ENCODE measurements at places on chromosomes 1 and 21.
A peak's percentile ranks its signal among the peaks of the same experiment; 100 is the strongest.

DNA sequence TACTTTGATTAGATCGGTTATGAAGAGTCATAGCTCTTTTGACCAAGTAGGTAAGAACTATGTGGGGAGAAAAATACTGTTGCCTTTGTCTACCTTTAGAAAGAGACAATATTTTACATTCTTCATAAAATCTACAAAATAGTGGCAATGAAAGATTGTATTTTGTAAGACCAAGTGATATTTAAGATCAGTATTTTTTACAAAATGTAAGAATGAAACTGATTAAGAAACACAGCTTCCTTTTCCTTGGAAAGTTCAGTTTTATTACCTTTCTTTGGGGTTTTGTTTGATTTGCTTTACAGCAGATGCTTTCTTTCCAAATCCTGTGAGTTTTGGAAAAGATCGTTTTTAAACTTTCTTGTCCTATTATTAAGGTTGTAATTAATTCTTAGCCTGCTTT is 69.8 kb downstream of the SLC35A3 start:
- no peak for DNase-seq

DNA sequence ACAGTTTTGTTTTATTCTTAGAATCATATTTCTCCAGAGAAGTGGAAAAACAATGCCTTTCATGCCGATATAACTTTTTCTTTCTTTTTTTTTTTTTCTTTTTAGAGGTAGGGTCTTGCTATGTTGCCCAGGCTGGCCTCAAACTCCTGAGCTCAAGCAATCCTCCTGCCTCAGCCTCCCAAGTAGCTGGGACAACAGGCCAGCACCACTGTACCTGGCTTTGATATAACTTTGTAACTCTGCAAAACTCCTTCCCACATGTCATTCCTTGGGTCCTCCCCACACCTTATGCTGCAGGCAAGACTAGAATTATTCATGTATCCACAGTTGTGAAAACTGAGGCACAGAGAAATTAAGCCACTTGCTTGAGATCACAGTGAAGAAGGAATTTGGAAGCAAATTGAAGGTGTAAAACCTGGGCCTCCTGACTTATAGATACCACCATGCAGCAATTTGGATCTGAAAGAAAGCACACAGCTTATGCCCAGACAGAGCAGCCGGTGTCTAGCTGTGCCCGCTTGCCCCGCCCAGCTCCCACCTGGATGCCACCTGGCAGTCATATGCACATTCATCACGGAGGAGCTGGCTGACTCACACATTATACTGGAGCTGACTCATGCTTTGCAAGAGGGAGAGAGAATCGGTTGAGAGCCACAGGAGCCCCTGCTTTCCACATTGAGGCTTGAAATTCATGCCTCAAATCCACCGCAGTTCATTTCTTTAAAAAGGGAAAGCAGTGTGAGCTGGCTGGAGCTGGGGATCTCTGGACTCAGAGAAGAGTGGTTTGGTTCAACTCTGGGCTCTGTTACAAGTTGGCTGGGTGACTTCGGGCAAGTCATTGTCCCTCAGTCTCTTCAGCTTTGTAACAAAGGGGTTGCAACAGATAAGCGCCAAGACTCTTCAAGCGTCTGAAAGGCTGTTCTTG is 8.3 kb upstream of the SLC2A1 start:
- DNase-seq: no peak

GRCh38 chr1:8421721-8422120 is 103.8 kb downstream of the SLC45A1 start:
- DNase-seq: no peak

- DNase-seq: no peak
These were observed 73.5 kb downstream of the RRAGC start for GRCh38 chr1:38786040-38786436.

GRCh38 chr1:170662561-170663403 is 1.1 kb upstream of the PRRX1 start:
- DNase-seq: no peak

DNA sequence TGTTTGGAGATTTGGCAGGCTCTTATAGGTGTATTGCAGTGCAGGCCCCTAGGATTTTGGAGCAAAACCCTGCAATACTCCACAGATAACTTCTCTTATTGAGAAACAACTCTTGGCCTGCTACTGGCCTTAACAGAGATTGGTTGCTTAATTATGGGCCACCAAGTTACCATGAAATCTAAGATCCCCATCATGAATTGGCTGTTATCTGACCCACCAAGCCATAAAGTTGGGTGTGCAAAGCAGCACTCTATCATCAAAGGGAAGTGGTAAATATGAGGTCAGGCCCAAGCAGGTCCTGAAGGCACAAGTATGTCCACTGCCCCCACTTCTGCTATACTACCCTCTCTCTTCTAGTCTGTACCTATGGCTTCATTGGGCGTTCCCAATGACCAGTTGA is 130.0 kb upstream of the TNFSF4 start:
- DNase-seq: no peak

- peak; percentile 50 for DNase-seq
These were observed 66.3 kb downstream of the CD58 start for GRCh38 chr1:116504308-116505156.

DNA sequence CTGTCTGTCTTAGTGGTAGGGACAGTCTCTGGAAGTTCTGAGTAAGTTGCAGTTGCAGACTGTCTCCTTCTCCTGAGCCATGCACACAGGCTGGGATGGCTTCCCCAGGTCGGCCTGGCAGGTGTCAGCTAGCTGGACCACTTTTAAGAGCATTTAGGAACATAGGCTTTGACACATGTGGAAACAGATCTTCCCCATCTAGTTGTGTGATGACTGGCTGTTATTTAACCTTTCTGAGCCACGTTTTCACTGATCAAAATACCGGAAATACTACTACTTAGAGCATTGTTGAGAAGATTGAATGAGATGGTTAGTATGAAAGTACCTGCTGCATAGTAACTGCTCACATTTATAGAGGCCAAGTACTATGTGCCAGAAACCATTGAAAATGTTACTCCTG is 6.2 kb upstream of the MAPKAPK2 start:
- no peak for DNase-seq

DNA sequence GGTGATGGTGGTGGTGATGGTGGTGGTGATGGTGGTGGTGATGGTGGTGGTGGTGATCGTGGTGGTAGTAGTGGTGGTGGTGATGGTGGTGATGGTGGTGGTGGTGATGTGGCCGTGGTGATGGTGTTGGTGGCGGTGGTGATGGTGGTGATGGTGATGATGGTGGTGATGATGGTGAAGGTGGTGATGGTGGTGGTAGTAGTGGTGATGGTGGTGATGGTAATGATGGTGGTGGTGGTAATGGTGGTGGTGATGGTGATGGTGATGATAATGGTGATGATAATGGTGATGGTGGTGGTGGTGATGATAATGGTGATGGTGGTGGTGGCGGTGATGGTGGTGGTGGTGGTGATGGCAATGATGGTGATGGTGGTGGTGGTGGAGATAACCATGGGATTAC is 6.8 kb upstream of the COL6A2 start:
- no peak for DNase-seq

- DNase-seq: no peak
These were observed 56.9 kb downstream of the SLC45A1 start for GRCh38 chr1:8374812-8375211.

GRCh38 chr1:118881751-118882150 is 106.4 kb downstream of the TBX15 start:
- no peak for DNase-seq

DNA sequence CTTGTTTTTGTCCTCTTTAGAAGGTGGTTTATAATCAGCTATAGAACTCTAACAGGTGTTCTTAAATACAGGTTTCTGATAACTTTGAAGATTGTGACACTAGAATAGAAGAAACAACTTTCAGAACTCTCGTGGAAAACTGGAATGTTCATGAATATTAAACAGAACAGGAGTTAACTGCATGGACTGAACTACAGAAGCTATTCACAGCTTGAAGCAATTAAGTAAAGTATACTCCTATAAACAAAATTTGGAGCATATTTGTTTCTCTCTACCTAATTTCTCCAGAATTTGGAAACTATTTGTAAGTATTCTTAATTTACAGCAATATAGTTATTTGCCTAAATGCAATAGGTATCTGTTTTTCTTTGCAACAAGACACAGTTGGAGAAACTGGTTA is 824.8 kb downstream of the ADGRL2 start:
- DNase-seq: no peak

GRCh38 chr1:152165286-152166077 is 6.5 kb upstream of the RPTN start:
- no peak for DNase-seq

GRCh38 chr1:59609245-59609644 is 205.5 kb upstream of the HOOK1 start:
- DNase-seq: no peak

DNA sequence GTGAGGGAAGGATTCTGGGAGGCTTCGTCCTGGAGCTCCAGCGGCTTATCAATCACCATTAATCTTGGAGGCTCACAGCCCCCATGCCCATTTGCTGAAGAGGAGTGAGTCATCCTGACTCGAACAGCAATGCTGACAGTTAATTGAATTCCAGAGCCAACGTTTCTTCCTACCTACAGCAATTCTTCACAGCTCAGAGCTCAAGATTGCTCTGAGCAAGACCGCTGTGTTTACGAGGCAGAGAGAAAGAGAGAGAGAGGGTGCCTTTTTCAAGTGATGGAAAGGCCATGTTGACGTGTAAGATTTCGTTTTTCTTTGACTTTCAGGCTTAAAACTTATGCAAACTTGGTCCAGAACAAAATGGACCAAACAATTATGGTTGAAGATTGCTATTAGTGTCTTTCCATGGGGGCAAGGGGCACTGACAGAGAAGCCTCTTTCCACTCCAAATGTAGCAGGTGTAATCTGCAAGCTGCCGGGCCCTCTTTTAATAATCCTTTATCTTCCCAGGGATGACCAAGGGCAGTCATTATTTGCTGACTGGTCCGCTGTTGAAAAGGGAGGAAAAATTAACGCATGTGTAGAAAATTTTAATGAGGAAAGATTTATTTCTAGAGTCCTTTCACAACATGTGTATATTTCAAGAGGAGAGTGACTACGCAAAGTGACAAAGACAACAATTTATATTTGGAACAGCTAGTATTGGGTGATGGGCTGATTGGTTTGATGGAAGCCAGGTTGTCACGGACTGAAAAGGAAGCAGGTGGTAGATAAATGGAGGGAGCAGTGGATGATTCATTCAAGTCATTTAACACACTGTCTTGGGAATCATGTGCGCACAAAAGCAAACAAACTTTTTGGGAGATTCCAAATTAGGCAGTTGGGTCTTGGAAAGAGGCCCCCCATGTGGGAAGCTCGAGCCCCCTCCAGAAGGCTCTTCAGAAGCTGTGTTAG is 136.1 kb upstream of the IRF2BP2 start:
- DNase-seq: no peak

DNA sequence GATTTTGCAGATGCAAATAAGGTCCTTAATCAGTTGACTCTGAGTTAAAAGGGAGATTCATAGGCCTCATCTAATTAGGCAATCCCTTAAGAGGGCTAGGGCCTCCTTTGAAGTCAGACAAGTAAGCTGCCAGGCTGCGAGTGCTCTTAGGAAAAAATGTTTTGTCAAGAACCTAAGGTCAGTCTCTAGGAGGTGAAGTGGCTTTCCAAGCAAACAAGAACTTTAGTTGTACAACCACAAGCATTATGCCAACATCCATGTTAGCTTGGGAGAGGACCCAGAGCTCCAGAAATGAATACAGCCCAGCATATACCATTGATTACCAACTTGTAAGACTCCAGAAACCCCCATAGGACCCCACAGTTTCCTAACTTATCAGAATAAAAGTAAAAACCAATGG is 1366.2 kb downstream of the PLA2G4A start:
- DNase-seq: no peak

DNA sequence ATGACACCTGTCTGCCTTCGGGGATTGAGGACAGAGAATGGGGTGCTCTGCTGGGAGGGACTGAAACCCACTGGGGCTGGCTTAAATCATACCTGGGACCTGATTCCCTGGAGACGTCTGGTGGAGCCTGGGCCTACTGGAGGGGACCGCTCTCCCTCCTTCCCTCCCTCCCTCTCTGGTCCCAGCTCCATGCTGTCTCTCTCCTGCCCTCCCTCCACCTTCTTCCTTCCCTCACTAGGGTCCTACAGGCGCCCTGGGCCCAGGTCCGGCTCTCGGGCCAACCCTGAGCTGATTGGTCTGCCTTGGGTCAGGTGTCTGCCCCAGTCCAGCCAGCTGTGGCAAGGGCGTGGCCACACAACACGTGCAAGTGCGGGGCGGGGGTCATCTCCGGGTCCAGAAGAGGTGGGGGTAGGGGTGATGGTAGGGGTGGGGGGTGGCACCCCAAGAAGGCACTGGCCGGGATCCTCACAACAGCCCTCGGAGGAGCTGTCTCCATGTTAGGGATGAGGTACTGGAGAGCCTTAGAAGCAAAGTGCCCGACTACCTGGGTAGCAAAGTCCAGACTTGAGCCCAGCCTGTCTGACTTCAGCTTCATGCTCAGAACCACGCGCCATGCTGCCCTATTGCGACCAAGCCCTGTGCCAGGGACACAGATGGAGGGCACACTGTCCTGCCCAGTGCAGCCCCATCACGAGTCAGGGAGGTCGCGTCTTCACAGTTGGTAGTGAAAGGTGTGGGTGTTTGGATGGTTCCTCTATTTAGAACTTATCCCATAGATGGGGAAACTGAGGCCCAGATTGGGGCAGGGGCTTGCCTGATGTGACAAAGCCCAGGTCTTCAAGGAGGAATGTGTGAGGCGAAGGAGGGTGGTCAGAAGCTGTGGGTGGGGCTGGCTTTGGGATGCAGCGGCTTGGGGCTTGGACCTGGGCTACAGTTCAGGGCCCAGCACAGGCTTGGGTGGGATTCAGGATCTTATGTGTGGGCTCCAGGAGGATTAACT is 574.1 kb downstream of the PTPRU start:
- no peak for DNase-seq

- no peak for DNase-seq
These were observed 18.2 kb upstream of the IFI6 start for GRCh38 chr1:27690183-27690582.

DNA sequence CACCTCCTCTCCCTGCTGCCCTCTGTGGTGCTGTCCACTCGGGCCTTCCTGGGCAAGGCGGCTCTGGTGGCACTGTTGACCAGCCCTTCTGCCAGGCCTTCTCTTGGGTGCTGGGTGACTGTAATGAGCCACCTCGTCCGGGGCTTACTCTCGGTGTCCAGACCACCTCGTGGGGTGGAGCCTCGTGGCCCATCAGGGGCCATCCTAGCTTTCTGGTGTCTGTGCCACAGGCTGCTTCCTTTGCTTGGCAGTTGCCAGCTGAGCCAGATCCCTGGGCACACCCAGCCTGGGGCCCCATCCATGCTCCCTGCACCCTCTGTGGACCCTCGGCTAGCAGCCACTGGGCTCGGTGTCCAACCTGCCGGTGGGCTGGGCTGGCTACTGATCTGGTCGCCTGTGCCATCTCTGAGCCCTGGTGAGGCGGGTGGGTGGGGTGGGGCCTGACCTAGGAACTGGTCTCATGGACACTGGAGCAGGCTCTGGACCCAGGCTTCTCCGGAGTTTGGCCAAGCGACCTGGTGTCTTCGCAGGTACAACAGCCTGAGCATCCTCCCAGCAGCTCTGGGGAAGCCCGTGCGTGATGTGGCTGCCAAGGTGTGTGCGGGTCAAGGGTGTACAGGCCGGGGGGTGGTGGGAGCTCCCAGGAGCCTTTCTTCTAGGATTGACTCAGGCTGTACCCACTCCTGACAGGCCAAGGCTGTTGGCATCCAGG is 1.4 kb downstream of the PRXL2B start:
- DNase-seq: no peak

GRCh38 chr1:160795951-160796383 is at the start of gene LY9:
Gene LY9, plus strand, starts transcription at chr1:160796174. Its CDS starts 14 bp downstream, at chr1:160796188.
- peak; percentile 41 for DNase-seq
